ENCODE measurements at places on chromosomes 12 and 14.

GRCh38 chr14:88660056-88660455 is 97.2 kb downstream of the ZC3H14 start:
- no peak for DNase-seq

GRCh38 chr12:26692407-26692806 is 140.6 kb downstream of the ITPR2 start:
- DNase-seq: no peak

GRCh38 chr14:99382071-99382470 is 98.6 kb downstream of the SETD3 start:
- no peak for DNase-seq

- no peak for DNase-seq
Observed at GRCh38 chr12:16435875-16436554, 88.6 kb downstream of the MGST1 start.

- DNase-seq: no peak
Observed at GRCh38 chr12:64669270-64669842, 59.1 kb downstream of the RASSF3 start.

DNA sequence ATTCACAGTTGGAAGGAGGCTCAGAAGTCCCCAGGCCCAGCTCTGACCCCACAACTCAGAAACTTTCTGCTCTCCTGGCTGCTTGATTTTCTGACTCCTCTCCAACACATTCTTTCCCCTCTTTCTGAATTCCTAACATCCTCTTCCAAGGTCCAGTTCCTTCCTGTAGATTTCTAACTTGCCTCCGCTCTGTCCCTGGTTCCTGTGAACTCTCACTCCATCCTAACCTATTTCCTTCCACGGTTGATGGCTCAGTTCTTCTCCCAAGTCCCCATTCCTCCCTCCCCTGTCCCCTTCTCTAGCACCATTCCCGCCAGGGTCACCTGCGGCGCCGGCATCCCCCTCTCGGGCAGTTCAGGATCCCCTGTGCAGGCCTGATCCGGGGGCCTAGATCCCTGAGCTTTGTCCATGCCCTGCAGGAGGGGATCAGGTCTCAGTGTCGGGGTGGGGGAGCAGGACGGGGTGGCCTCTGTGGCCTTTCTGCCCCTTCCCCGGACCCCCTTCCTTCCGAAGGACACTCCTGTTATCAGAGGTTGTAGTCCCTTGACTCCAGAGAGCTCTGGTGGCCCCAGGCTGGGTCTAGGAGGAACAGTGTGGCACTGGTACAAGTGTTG is 6.0 kb upstream of the SLC22A17 start:
- DNase-seq: no peak

DNA sequence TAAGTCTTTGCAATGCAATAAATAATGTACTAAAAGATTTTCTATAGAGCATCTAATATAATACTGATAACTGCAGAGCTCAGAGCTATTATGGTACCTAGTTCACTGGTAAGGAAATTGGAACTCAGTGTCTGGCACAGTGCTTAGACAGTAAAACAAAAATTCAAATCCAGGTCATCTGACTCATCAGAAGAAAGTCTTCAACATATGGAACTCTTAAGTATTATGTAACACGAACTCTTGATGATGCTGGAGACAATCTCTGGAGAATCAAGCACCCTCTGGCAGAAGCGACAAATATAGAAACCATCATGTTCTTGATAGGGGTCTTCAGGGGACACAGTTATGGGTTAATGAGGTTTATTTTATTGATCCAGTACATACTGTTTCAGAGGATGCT is 37.3 kb upstream of the TRHDE start:
- DNase-seq: no peak

GRCh38 chr14:96231056-96231455 is 25.0 kb upstream of the BDKRB1 start:
- no peak for DNase-seq

DNA sequence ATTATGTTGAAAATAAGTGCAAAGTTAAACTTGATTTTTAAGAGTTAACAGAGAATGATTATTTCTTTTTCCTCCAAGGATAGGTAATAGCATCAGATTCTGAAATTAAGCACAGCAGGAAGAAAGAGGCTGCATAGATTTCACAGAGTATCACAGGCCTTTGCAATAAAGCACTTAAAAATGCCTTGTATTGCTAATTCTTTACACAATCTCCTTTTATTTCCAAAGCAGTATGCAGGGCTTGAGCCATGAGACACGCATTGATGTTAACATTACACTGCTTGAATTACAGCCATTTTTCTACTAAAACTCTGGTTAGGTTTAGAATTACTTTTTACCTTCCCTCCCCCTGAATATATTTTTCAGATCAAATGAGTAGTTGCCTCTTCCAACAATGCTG is 398.3 kb downstream of the BCAT1 start:
- no peak for DNase-seq

GRCh38 chr12:20370014-20370386 is 1.7 kb downstream of the PDE3A start:
- DNase-seq: no peak

- DNase-seq: no peak
Observed at GRCh38 chr14:61479746-61480502, 158.5 kb downstream of the PRKCH start.

DNA sequence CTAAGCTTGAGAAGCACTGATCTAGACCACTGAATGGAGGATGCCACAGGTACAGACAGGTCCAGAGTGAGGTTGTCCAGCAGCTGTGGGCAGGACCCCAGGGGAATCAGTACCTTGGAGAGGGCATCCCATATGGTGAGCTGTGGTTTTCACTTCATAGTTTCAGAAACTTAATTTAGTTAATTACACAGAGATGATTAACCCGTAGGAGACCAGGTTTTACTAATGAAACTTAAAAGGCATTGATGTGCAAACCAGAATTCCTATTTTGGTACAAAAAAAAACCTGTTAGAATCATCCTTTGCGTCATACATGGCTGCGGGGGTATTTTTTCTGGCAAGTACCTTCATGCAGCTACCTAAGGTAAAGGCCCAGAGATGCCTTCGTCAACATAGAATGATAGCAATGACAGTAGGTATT is 159.3 kb downstream of the DACT1 start:
- no peak for DNase-seq

DNA sequence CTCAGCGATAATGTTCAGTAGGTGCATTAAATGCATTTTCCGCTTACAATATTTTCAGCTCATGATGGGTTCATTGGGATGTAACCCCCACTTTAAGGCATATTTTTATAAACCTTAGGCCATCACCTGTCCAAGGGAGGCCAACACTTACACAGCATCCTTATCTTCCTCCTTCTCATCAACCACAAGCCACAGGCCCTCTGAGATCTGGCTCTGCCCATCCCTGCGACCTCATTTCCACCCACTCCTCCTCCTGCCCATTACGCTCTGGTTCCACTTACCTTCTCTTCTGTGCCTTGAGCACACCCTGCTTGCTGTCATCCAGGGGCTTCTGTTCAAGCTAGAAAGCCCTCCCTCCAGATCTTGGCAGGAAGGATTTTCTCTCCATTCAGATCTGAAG is 93.2 kb downstream of the EGLN3 start:
- no peak for DNase-seq

DNA sequence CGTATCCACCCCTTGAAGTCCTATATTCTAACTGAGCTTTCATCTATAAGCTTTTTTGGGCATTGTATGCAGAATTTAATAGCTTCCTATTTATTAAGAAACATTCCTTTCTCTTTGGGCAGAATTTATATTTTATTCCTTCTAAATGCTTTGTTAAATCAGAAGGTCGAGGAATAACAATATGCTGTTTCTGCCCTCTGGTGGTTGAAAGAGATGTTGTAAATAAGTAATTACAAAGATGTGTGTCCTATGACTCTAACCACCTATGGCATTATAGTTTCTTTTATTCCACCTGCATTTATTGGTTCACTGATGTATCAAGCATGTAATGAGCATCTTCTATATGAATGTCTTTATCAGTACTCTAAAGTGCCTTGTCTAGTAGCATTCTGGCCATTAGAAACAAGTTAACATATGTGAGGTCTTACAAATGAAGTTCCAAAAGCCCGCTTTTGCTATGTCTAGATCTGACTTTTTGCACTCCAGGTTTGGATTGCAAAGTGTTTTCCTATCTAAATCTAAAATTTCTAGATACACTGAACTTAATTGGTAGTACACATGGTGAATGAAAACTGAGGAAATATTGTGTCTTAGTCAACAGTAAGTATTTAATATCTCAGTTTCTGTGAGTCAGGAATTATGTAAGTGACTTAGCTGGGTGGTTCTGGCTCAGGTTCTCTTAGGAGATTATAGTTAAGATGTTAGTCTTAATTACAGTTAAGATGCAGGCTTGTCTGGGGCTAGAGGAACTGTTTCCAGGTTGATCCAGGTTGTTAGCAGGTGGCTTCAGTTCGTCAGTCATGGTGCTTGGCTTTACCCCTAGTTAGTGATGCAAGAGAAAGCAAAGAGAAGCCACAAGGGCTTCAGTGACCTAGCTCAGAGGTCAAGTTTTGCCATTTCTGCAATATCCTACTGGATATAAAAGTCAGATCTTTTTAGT is 57.5 kb downstream of the PLEKHA5 start:
- DNase-seq: no peak

- DNase-seq: no peak
Observed at GRCh38 chr12:98403936-98404335, 111.5 kb upstream of the TMPO start.

GRCh38 chr12:112964915-112965314 is 13.4 kb upstream of the OAS2 start:
- DNase-seq: no peak

GRCh38 chr12:104662908-104663307 is 206.2 kb downstream of the CHST11 start:
- no peak for DNase-seq

DNA sequence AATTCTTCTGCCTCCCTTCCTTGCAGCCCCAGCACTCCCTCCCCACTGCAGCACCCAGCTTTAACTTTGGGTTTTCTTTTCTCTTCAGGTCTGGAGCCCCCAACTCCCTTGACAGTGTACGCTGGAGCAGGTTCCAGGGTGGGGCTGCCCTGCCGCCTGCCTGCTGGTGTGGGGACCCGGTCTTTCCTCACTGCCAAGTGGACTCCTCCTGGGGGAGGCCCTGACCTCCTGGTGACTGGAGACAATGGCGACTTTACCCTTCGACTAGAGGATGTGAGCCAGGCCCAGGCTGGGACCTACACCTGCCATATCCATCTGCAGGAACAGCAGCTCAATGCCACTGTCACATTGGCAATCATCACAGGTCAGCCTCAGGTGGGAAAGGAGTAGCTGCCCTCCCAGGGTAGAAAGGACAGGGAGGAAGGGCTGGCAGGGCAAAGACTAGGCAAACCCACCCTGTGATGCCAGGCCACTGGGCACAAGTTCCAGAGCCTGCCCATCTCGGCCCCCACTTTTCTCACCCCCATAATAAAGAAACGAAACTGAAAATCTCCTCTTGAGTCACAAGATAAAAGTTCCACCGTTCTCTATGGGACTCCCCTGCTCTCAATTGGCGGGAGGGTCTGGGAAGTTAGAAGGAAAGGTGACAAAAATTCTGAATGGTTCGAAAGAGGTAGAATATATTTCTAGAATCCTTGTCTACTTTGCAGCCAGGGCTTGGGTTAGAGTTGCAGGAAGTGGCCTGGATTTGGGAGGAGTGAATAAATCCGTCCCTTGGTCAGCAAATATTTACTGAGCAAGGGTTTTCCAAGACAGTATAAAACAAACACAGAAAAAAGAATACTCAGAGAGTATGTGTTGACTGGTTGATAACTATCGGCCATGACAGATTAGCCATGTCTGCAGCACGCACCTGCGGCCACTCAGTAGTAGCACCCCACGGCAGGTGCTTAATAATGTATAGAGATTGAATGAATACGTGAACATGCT is 3.2 kb downstream of the LAG3 start:
- no peak for DNase-seq

GRCh38 chr12:11676052-11676451 is 26.6 kb downstream of the ETV6 start:
- DNase-seq: no peak

- DNase-seq: no peak
Observed at GRCh38 chr14:91873471-91874415, 6.4 kb upstream of the TC2N start.

DNA sequence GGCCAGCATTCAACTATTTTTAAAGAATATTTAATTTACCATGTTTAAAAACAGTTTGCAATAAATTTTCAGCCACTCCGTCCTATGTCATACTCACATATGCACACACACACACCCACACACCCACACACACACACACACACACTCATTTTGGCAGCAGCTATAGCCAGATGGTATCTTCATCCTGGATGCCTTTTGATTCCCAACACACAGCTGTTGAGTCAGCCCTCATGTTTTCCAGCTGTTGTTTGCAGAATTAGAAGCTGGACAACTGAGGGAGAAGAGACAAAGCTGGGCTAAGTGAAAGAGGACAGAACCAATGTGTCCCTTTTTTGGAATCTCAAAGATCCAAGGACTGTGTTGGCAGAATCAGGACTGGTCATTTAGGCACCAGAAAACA is 80.0 kb upstream of the EGLN3 start:
- DNase-seq: no peak

DNA sequence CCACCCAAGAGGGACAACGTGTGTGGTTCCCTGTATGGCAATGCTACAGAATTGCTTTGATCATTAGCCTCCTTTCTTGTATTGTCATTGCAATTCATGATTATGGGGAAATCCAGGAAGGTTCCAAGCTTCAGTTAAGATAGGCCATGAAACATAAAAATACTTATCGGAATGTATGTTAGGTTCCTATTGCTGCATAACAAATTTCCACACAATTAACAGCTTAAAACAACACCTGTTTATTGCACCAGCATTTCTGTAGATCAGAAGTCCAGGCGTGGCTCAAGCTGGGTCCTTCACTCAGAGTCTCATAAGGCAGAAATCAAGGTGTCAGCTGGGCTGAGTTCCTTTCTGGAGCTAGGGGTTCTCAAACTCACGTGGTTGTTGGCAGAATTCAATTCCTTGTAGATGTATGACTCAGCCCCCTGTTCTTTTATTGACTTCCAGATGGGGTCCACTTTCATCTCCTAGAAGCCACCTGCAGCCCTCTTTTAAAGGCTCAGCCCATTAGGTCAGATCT is 365.6 kb upstream of the TMPO start:
- no peak for DNase-seq

DNA sequence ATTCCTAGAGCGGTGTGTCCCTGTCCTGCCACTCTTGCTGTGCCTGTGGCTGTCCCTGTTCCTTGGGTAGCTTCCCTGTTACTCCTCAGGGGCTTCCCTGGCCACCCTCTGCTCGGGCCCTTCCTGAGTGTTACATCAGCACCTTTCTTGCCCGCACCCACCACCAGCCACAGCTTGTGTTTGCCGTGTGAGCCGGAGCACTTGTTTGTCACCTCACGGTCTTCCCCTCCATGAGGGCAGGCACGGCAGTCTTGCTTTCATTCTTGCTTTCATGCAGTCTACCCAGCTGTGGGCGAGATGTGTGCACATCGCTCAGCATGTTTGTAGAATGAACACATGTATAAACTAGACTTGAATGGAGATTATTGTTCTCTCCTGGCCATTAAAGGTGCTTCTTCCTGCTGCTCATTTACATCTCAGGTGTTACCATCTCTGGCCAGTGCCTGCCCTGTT is 42.0 kb downstream of the TRAF3 start:
- DNase-seq: no peak
